ENCODE measurements at places on chromosomes 16 and 17.

DNA sequence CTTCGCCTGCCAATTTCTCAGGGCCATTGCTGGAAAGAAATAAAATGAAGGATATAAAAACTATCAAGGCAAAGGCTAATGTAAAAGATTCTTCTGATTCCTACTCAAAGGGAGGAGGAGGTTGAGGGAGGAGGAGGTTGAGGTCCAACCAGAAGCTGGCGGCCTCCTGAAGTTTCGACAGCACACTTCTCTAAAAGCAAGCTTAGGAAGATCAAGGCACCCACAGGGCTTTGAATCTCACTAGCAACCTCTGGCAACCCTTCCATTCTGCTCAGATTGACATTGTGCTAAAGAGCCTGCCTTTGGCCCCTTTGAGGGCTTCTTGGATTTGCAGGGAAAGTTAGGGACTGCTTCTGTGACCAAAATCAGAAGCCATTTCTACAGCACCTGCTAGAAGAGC is 81.5 kb upstream of the TNRC6C start:
- DNase-seq = no peak

DNA sequence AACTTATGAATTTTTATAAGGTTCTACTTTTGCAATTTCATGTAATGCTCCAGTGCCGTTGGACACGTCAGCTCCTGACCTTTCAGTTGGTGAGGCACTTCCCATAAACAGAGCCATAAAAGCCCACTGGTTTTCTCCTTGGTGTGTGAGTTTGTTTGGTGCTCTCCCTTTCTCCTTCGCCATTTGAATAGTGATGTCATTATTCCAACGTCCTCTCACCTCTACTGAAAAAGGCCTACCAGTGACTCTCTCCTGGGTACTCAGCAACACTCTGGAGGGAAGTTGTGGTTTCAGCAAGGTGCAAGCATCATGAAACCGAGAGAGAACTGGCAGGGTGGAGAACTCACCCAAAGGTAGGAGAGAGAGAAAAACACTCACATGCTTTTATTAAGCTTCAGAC is 29.6 kb upstream of the HNF1B start:
- DNase-seq = no peak

- peak; percentile 60 for DNase-seq
Measured at GRCh38 chr17:12545877-12546513, 119.7 kb upstream of the MYOCD start.

- no peak for DNase-seq
Measured at GRCh38 chr17:21075739-21076085, 32.9 kb upstream of the USP22 start.

DNA sequence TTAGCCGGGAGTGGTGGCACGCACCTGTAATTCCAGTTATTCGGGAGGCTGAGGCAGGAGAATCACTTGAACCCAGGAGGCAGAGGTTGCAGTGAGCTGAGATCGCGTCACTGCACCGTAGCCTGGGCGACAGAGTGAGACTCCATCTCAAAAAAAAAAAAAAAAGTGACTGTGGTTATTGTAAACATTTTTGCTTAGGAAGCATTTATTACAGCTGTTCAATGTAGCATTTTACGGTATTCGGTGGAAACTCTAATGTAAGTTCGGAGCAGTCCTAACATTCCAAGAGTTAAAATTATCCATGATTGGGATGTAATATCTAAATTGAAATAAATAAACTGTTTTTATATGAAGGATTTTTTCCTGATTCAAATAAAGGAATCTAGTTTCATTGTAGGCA is 254.8 kb upstream of the HSBP1 start:
- no peak for DNase-seq

GRCh38 chr17:33642002-33642401 is 348.9 kb upstream of the ASIC2 start:
- no peak for DNase-seq

DNA sequence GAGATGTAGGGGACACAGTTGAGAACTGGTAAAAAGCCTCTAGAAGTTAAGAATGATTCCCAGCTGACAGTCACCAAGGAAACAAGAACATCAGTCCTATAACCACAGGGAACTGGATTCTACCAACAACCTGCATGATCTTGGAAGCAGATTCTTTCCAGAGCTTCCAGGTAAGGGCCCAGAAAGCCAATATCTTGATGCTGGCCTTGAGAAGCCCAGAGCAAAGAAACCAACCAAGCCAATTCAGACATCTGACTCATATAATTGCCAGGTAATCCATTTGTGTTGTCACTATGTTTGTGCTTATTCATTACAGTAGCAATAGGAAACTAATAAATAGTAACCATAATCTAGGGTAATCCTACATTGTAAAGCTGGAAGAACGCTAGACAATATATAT is 81.6 kb downstream of the CACNG1 start:
- DNase-seq = no peak

GRCh38 chr17:12605222-12605621 is 60.5 kb upstream of the MYOCD start:
- peak; percentile 88 for DNase-seq

DNA sequence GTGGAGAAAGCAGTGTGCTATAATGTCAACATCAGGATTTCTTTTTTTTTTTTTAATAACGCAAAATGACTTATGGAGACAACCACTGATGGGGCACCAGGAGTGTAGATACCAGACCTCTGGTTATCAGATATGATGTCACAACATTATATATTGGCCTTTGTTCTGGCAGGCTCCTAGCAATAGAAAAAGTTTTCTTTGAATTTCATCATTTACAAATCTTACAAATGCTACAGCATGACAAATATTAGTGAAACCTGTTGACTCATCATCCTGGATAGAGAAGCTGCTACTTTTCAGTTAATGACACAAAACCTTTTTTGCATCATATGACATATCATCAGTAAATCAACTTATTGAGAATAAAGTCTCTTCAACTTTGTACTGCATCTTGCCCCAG is 6.1 kb downstream of the THUMPD1 start:
- peak; percentile 2 for DNase-seq

GRCh38 chr16:66298006-66298405 is 68.5 kb upstream of the CDH5 start:
- DNase-seq = no peak

GRCh38 chr17:1473170-1473569 is 17.1 kb upstream of the CRK start:
- DNase-seq = no peak

DNA sequence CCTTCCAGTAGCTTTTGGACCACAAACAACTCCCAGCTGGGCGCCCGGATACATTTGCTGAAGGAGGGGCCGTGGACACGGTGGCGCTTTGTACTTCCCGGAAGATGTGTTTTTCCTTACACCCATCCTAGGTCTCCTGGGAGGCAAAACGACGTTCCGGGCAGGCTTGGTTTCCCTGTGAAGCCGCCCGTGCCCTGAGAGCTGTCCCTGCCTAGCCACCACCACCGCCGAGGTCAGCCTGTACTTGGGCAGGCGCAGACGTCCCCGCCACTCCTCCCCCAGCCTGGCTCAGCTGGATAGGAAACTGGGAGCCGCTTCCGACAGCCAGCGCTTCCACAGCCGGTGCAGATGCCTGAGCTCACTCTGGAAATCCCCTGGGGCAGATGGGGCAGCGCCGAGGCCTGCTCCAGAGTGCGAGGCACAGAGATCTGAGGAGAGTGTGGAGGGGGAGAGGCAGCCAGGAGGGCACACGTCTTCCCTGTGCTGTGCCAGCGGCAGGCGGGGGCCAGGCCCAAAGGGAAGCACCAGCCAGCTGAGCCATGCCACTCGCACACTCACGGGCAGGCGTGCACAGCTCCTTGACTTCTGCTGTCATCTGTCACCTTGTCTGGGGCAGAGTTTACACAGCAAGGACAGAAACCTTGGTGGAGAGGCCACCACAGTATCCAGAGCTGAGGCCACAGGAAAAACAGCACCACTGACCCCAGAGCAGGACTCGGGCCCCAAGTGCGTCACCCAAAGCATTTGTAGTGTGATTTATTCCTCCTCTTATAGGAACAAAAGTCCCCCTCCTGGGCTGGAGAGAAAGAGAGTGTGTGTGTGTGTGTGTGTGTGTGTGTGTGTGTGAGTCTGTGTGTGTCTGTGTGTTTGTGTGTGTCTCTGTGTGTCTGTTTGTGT is 3.0 kb downstream of the RHBDF2 start:
- peak; percentile 74 for DNase-seq

DNA sequence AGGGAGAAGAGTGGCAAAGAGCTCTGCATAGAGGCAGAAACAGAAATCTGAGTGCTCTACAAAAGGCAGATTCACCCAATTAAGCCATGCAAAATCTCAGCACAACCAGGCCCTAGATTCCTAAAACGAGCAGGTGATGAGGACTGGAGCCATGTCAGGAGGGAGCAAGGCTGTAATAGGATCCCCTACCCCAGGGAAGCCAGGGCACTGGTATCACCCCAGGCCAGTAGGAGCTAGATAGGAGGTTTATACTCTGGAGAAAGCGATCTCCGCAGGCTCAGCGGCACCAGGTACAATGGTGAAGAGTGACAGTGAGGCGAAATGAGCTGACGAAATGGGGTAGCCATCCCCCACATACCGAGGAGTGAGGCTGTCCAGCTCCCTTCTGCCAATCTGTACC is 171.5 kb downstream of the PARN start:
- no peak for DNase-seq

- peak; percentile 44 for DNase-seq
Measured at GRCh38 chr17:61291451-61292285, 108.0 kb upstream of the TBX2 start.

DNA sequence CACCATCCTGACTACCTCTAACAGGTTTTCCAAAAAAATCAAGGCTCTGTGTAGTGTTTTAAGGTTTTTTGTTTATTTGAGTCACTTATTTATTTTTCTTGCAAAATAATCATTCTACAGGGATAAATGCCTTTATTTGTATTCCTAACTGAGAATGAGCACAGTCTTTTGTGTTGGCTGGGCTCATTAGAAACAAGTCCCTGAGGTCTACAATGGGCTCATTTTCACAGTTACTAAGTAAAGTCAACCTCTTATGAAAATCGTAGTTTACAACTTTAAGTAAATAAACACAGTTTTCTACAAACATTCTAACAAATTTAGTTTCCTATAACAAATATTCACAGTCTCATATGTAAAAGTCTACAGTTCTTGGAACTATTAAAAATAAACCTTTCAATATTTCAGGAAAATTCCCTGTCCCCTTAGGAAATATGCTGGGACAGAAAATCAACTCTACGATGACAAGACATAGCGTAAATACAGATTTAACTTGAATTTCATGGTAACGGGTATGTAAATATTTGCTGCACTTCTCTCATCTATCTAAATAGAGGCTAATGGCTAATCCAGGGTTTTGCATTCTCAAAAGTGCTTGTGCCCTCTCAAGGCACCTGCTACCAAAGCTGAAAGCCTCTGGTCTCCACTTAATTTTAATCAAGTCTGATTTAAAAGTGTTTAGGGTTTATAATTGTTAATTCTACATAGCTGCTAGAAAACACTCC is 31.5 kb upstream of the CDH5 start:
- no peak for DNase-seq

DNA sequence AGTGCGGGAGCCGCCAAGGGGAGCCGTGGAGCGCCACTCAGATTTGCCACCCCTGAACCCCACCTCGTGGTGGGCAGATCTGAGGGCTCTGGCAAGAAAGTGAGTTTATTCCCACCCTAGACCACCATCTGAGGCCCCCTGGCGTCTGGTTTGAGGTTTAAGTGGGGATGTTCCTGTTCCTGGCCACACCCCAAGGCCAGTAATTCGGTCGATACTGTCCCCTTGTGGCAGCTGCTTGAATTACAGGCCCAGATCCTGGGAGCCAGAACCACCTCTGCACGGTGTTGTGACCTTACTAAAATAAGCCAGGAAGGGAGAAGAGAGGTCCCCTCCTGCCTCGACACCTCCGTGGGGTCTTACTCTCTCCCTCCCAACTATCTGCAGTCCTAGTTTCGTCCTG is 3.3 kb upstream of the LAT start:
- DNase-seq = no peak
